ENCODE measurements at places on chromosomes 4 and X.

GRCh38 chrX:116267511-116268040, 97.0 kb downstream of the AGTR2 start:
- no peak for DNase-seq

GRCh38 chr4:101346351-101347266, 717 bp downstream of the PPP3CA start:
- peak; percentile 25 for DNase-seq

GRCh38 chr4:128668566-128668965, 140.9 kb upstream of the JADE1 start:
- no peak for DNase-seq

DNA sequence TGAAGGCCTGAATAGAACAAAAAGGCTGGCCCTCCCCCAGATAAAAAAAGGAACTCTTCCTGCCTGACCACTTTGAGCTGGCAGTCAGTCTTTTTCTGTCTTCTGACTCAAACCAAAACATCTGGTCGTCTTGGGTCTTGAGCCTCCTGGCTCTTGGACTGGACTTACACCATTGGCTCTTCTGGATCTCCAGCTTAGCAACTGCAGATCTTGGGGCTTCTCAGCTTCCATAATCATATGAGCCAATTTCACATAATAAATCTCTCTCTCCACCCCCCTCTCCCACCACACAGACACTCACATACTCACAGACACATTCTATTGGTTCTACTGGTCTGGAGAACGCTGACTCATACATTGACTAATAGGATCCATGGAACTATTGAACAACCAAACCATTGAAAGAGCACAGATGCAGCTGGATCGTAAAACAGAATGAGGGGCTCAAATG, 15.6 kb upstream of the CWH43 start:
- DNase-seq: no peak

GRCh38 chr4:155107059-155107458, 101.4 kb upstream of the NPY2R start:
- no peak for DNase-seq

GRCh38 chrX:124342174-124342867, 4.0 kb upstream of the SH2D1A start:
- no peak for DNase-seq

- no peak for DNase-seq
Observed at GRCh38 chr4:168506014-168506413, 9.2 kb downstream of the PALLD start.

- DNase-seq: no peak
Observed at GRCh38 chrX:46791927-46792809, 33.2 kb upstream of the SLC9A7 start.

DNA sequence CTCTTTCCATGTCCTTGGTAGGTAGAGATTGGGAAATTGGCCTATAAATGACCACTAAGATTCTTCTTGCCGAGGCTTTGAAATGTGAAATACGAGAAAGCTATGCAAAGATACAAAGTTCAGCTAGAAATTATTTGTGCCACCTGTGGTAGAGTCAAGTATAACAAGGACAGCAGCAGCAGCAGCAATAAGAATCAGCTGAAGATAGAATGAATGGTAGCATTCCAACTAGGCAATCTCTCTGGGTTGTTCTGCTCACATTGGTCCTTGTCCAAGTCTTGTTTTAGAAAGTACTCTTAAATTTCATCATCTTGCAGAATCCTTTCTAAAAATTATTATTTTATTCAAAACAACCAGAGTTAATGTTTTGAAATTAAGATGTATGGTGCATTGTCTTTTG, 67.8 kb upstream of the PCDH10 start:
- no peak for DNase-seq

DNA sequence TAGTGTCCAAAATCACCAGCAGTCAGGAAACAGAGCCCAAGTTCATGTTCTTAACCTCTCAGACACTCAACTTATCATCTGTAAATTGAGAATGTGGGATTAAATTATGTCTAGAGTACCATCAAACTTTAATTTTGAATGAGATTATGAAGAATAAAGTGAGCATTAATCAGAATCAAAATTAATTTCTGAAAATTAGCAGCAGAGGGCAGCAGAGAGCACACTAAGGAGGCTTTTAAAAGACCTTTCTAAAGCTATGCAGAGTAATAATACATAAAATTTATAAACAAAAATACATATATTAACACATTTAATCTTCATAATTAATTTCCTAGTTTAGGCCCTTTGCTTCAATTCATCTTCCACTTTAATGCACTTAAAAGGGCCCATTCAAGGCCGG, 7.1 kb downstream of the TASL start:
- DNase-seq: no peak

DNA sequence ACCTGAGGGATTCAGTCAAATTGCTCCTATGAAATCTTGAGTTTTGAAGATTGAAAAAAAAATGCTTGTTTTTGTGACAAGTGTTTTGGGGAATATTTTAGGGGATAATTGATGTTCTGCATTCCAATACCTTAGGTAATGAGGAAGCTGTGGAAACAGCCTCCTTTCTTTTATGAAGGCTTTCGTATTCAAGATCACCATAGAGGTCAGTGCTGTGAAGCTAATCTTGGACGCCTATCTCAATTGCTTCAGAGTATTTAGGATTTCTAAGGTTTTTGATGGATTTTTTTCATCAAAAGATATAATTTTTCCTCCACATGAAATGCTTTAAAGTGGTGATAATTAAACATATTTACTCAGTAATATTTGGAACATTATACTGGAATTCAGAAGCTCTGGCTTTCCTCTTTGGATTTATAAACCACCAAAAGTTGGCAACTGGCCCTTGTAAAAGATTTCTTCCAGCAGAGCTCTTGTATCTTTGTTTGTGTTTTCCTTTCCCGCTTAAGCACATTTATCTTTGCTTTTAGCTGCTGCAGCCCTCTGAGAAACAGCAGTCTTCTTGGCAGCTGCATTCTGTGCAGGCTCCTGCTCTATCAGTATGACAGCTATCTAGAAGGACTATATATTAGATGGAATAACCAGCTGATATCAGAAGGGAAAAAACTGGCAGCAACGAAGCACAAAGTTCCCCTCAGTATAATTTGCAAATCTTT, 63.7 kb downstream of the HMGB2 start:
- no peak for DNase-seq

DNA sequence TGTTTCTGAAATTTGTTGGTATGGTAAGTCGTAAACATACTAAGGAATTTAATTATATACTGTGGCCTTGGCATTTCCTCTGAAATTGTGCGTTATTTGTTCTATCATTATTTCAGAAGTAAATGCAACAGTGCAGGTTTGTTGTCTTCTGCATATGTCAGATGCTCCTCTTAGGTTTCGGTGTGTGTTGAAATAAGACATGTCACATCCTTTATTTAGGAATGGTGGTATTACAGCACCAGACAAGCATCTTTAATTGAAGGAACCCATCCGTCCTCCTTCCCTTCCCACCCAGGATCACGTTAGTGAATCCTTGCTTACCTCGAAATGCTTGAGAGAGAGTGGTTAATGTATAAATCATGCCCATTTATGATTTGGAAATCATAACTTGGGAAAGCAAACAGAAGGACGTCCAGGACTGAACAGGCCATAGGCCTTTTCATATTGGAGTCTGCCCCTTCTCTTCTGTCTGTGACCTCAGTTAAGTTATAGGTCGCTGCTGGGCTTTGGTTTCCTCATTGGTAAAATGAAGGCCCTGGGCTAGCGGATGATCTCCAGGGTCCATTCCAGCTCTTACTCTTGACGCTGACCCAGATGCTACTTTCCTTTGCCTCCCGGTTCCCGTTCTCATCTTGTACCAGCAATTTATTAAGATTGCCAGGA, 134.1 kb downstream of the KLHL8 start:
- DNase-seq: no peak

DNA sequence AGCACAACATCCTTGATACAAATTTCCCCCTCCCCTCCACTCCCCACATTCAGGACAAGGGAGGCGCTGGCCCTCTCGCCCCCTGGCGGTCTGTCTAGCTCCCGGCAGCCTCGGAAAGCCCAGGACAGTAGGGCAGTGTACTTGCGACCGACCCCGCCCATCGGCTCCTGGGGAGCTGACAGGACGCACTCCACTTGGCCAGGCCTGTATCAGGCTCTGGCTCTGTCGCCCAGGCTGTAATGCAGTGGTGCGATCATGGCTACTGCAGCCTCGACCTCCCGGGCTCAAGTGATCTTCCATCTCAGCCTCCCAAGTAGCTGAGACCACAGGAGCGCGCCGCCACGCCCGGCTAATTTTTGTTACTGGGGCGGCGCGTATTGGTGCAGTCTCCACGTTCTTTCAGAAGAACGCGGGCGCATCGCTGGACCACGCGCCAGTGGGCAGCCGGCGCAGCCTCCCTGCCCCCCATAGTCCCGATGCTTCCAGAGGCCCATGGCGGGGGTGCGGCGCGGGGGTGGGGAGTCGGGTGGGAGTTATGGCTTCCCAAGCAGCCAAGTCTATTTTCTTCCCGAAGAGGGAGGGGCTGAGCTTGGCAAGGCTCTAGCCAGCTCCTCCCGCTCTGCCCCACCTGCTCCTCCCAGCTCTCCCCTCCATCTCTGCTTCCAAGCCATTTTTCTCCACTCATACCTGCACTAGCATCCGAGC, 7.8 kb upstream of the AKAP14 start:
- DNase-seq: no peak

DNA sequence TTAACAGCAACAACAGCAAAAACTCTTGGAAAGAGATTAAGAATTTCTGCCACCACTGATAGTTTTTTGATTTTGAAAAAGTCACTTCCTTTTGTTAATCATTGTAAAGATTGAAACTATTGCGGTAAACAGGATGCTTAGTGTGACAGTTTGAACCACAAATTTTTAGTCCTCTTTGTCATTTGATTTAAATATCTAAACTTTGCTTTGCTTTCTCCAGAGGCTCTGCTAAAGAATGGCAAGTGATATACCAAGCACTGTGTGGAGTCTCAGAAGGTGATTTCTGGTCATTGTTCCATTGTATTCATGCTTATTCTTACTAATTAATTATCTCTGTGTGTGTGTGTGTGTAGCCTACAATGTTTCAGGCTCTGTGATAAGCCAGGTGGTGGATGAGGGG, 155.6 kb downstream of the BMPR1B start:
- DNase-seq: no peak

GRCh38 chr4:143247866-143248265, 63.1 kb downstream of the USP38 start:
- no peak for DNase-seq

DNA sequence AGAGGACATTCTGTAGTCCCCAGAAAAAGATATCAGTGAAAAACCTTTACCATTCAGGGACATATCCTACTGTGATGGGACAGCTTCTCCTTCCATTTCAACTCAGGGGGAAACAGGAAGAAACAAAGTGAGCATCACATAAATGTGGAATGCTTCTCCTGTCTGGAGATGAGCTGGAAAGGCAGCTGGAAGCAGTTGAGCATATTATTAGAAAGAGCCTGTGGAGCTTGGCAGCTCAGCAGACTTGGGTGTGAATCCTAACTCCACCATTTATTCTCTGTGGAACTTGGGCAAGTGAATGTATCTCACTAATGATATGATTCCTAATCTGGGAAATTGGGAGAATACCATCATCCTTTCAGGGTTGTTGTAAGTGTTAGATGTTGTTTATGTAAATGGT, 232.1 kb upstream of the F9 start:
- no peak for DNase-seq

DNA sequence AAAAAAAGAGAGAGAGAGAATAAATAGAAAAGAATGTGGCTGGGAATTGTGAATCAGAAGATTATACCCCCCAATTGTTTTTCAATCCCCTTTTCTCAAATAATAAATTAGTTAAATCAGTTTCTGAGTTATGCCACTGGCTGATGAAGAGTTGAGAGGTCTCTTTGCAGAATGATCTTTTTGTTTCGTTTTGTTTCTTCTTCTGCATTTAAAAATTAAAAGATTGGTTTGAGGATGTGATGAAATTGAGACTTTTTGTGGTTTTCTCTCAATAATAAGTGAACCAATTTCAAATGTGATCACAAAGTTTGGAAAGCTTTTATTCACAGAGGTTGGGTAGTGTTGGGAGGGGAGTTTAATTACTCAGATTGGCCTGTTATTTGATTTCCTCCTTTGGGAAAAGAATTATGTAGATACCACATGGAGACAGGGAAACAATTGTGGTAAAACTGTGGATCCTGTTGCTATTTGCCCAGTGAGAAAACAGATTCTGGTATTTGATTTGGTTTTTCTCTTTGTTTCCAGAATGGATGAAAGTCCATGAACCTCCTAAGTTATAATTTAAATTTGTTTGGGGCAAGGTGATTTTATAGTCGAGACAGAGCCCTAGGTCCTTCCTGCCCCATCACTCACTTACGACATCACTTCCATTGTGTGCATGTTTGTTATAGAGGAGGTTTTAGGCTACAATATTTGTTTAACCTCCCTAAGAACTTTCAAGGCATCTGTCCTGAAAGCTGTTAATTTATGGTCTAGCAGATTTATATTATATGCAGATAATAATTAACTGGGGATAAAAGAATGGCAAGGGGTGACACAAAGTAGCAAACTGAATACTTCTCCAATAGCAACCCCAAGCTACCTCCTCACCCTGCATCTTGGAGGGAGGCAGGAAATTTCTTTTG, 92.0 kb upstream of the BMPR1B start:
- no peak for DNase-seq

DNA sequence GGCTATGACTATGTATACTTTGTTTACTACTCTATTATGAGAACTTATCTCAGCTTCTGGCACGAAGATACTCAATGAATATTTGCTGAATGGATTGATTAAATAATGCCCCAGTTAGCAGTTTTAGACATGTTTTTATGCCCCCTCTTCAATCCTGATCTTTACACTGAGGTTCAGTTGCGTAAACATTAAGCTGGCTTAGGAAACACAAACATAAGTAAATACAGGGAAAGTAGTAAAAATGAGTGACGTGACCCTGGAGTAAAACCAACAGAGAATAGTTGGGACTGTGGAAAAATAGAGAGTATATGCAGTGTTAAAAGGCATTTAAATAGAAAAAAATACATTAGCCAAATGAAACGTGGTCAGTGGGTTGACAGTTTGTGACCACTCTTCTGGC, 387.0 kb upstream of the ACTRT1 start:
- no peak for DNase-seq

DNA sequence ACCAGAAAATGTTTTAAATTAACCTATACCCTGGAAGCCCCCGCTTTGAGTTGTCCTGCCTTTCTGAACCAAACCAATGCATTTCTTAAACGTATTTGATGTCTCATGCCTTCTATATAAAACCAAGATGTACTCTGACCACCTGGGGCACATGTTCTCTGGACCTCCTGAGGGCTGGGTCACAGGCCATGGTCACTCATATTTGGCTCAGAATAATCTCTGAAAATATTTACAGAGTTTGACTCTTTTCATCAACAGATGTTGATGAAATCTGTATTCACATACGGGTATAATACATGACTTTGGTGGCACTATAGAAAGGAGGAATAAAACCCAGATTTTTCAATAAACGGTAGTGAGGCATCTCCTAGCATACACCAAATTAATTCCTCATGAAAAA, 55.7 kb downstream of the STAP1 start:
- no peak for DNase-seq

All from stimulated activated CD4-positive, alpha-beta T cell treated with anti-CD3 and anti-CD28 coated beads, Interleukin-1b, Interleukin-23, amount 100 ng/mL, for 1 hour (primary cell).